Renal cortex interstitium (tissue), 15 donors: ENCODE measurements at places on chromosomes 6 and 20. TPM values are rescaled to one million over a fixed set of nuclear protein-coding genes. Genes with fewer than 3 reads are reported as not detected.

POLR1H gene
- polyA plus RNA-seq: 33.5 TPM

SLC17A2 gene
- polyA plus RNA-seq: 1.6 TPM

RAET1L gene
- not detected for polyA plus RNA-seq

- no peak for DNase-seq
Observed at GRCh38 chr6:13300643-13301590, 27.4 kb downstream of the TBC1D7 start.

DNA sequence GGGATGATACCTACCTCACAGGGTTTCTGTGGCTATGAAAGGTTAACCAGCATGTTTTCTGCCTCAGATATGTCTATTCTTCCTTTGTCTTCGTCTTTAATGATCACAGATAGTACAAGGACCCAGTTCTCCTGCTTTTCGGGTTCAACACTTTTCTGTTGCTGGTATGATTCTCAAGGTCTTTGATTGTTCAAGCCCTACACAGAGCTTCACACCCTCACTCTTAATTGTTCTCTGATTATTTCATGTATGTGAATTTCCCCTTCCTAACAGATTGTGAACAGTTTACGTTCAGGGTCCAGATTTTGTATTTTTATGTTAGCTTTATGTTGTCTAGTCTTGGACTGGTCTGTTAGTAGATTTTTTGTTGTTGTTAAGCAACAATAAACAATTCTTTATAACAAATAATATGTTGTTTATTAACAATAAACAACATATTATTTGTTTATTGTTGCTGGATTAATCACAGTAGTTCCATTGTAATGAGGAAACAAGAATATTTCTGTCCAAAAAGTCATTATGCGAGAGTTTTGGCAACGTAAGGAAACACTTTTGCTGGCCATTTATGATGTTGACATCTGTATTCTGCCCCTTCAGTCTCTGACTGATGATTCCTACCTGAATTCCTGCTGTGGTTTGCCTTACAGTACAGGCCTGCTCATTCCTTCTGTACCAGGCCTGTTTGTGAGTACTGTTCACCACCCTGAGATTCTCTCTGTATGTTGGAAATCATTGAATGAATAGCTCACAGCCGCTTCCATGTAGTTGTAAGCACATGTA is 27.2 kb upstream of the TULP4 start:
- no peak for DNase-seq

- DNase-seq: no peak
Observed at GRCh38 chr6:130482645-130483390, 117.0 kb downstream of the TMEM200A start.

DNA sequence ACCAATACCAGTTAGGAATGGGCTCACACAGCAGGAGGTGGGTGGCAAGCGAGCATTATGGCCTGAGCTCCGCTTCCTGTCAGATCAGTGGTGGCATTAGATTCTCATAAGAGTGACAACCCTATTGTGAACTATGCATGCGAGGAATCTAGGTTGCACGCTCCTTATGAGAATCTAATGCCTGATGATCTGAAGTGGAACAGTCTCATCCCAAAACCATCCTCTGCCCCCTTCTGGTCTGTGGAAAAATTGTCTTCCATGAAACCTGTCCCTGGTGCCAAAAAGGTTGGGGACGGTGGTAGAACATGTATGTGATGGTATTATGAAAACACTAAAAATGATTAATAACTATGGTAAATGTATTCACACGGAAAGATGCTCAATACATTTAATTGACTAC is 99.7 kb upstream of the HIVEP1 start:
- DNase-seq: no peak
